CMK (cell line): ENCODE measurements at places on chromosomes 2 and 18.

GRCh38 chr2:181858600-181858999, 32.9 kb upstream of the ITPRID2 start:
- DNase-seq: no peak

- no peak for DNase-seq
Observed at GRCh38 chr2:74137651-74138599, 9.8 kb downstream of the BOLA3 start.

DNA sequence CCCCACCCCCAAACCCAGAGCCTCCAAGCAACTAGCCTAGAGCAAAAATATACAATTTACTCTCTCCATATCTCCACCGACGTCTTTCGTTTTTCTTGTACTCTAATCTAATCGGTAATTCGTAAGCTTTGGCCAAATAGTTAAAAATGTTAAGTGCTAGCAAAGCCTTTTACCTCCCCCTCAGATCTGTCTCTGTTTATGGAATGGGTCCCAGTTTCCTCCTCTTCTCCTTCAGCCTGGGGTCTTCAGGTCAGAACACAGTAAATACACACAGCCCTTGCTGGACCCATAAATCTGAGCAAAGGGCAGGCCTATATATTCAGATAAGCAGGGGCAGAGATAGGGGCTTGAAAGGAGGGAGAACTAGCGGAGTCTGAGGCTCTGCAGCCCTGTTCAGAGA, 267.4 kb downstream of the MEIS1 start:
- no peak for DNase-seq

DNA sequence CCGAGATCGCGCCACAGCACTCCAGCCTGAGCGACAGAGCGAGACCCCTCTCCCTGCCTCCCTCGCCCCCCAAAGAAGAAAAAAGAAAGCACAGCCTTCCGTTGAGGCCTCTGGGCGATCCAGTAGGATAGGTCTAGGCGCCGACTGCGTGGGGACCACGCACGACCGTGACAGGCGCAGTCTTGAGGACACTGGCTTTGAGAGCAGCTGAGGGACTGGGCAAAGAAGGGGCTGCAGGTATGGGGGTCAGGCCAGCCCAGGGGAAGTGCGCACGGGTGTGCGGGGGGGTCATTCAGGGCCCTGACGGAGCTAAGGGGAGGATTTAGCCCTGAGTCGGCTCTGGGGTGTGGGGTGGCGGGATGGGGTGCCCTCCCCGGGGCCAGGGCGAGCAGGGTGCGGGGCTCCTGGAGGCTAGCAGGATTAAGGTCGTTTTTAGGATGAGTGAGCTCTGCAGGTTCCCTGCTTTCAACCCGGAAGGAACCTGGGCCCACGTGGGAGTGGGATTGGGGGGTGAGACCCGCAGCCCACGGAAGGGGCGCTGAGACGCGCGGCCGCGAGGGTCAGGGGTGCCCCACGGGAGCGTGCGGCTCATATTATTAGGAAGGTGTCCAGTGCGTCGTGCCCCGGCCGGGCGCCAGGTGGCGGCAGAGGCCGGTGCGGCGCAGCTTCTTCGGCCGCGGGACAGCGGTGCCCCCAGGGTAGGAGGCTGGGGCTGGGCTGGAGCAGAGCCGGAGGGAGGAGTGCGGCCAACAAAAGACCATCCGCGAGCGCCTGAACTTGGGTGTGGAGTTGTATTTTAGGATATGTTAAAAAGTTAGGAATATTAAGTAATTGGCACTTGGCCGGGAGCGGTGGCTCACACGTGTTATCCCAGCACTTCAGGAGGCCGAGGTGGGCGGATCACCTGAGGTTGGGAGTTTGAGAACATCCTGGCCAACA, 20.5 kb upstream of the ZNF236 start:
- peak; percentile 17 for DNase-seq

DNA sequence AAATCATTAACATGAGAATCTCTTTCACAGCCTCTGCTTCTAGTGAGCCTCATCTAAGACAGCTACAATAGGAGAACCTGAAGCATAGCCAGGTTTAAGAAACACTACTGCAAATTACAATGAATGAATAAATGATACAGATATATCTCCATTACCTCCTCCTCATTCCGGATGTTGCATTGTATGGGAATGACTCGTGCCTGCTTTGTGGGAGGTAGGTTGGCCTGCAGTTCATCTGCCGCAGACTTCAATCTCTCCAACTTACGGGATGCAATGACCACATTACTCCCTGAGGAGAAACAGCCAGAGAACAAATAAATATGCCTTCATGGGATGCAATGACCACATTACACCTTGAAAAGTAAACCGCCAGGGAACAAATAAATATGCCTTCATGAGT, 15.4 kb downstream of the PECR start:
- DNase-seq: no peak

- DNase-seq: peak; percentile 26
Observed at GRCh38 chr2:237432484-237433092, 18.6 kb upstream of the COL6A3 start.

DNA sequence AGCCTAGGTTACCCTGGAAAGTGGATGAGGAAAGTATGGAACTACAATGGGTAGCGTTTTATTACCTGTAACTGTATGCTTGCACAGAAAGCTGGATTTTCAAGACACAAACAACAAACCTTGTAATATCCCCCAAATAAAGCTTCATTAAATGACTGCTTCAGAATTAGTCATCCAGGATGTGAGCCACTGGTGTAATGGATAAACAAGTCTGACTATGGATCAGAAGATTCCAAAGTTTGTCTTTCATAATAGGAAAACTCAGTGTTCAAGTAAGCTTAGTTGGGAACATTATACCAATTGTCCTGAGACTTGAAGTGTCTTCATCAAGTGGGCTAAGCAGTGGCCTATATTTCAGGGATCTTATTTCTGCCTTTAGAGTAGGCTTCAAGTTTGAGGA, 518.8 kb downstream of the LRP1B start:
- no peak for DNase-seq

- DNase-seq: no peak
Observed at GRCh38 chr2:226185616-226186211, 613.9 kb downstream of the IRS1 start.

DNA sequence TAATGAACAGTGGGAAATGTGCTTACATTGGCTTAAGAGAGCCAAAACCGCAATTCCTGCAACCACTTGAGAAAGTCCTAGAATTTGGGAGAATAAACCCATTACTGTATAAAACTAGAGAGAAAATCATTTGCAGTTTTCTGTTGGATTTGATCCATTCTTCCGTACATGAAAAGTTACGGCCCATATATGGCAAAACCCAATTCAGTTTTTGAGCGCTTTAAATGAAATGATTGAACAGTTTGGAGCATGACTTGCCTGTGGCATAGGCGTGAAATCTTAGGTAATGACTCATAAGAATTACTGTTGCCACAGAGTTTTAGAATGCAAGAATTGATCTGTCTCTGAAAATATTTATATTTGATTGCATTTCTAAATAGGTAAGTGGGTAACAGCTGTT, 52.0 kb downstream of the PHLPP1 start:
- no peak for DNase-seq

DNA sequence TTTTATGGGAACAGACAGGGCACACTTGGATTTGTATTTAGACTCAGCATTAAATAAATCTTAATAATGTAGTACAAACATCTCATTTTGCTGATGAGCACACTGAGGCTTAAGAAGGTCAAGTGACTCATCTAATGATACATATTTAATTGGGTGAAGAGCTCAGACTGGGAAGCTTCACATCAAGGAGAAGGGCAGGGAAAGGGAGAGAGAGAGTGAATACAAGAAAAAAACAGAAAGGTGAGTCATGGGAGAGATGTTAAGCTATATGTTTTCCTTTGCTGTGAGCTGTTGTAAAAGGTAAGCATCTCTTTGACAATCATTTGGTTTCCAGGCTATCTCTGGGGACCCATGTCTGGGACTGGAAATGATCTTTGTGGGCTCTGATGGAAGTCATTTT, 277.8 kb downstream of the SETBP1 start:
- no peak for DNase-seq

GRCh38 chr18:76499021-76499420, 4.0 kb upstream of the ZNF516 start:
- no peak for DNase-seq

DNA sequence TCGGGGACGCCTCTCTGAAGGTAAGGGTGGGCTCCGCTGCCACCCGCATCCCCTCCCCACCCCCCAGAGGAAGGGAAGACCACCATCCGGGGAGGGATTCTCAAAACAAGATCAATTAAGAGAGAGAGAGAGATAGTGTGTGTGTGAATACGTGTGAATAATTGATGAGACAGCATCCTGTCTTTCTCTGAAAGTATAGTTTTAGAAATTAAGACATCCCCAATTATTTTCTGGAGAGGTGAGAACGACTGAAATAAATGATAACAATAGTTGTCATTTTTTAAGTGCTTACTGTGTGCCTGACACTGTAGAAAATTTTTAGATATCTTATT, 751 bp downstream of the IL18R1 start:
- DNase-seq: no peak

DNA sequence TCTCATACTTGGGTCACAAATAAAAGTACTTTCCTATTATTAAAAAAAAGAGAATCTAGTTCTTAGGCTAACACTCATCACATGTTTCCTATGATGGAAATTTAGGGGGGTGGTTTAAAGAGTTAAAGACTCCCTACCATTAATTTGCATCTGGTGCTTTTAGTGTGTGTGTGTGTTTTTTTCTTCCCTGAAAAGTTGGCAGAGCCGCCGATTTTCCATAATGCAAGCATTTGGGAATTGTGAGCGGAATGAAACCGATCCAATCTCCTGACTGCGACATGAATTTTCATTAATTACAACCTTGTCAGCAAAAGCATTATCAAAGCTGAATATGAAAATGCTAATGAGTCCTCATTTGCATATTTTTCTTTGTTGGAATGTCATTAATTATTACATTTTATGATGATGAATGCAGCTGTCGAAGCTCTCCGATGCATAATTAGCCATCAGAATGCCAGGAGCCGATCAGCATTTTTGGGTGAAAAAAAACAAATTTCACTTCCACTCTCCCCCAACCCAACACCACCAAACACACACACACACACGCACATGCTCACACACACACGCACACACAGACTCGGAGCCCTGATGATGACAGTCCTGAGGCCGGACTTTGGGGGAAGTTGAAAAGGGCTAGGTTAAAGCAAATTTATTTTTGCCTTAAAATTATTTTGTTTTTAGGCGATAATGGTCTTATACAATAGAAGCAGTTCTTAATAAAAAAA, 165.4 kb downstream of the TCF4 start:
- no peak for DNase-seq

DNA sequence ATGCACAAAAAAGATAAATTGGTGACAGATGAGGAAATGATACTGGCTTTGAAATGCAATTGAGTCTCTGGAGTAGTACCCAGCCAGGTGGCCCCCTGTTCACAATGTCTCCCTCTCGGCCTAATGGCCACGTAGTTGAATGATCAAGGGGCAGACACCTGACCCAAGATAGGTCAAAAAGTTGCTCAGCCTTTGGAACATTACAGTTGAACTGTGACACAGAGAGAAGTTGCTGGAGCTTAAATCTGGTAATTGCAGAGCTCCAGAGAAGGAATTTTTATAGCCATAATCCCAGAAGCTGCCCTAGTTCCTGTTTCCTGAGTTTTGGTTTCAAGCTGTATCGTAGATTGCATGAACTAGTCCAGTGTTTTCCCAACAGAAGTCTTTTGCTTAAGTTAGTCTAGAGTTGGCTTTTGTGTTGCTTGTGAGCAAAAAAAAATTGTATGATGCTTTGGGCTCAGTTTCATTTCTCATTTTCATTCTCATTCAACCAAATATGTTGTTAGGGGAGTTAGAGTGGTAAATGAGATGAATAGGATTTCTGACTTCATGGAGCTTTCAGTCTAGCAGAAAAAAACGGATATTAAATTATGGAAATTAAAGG, 117.9 kb downstream of the CSRNP3 start:
- no peak for DNase-seq

DNA sequence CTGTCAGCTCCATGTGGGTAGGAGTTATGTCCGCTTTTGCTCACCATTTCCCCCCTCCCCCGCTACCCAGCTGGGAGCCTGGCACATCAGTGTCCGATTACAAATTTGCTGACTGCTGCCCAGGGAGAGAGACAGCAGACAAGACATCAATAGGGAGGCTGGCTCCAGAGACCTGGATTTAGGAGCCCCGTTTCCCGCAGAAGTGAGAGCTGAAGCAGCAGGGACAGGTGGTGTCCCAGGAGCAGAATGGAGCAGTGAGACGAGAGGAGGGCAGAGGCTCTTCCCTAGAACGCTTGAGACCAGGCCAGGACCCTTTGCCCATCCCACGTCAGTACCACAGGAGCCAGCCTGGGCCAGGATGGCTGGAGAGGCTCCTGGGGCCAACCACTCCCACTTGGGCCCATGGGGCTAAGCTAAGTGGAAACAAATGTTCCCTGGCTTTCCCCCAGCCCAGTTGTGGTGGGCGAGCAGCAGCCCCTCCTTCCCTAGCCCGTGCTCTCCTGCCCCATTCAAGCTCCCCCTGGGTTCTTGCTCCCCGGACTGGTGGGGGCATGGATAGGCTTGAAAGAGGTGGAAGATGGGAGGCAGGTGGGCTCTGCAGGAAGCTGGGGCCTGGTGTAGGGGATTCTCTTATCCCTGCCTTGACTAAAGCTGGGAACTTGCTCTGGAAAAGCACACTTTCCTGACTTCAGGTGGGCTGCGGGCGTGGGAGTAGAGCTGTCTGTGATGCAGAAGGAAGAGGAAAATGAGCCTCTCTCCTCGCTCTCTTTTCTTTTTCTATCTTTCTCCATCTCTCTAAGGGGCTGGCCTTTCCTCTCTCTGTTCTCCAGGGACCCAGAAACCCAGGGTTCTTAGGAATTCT, 4.1 kb upstream of the WNT6 start:
- DNase-seq: no peak

GRCh38 chr2:2853346-2853745, 522.3 kb upstream of the MYT1L start:
- DNase-seq: no peak

DNA sequence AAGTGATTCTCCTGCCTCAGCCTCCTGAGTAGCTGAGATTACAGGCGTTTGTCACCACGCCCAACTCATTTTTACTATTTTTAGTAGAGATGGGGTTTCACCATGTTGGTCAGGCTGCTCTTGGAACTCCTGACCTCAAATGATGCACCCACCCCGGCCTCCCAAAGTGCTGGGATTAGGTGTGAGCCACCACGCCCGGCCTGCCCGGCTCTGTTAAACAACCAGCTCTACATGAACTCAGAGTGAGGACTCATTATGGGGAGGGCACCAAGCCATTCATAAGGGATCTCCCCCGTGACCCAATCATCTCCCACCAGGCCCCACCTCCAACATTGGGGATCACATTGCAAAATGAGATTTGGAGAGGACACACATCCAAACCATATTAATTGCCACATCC, 8.8 kb downstream of the ATIC start:
- DNase-seq: no peak

GRCh38 chr18:23878336-23878900, 136.1 kb upstream of the TTC39C start:
- no peak for DNase-seq
